Spinal cord (tissue), 10 donors: ENCODE measurements at places on chromosomes 4 and X. TPM values are rescaled to one million over a fixed set of nuclear protein-coding genes. Genes with fewer than 3 reads are reported as not detected.

PAQR3 gene
- total RNA-seq = 16.6 TPM

LRIT3 gene
- 0.30 TPM for total RNA-seq

SORBS2 gene
- total RNA-seq = 71.4 TPM

VEGFD gene
- 3.2 TPM for total RNA-seq

TBC1D9 gene
- 98.1 TPM for total RNA-seq

- no peaks in the 10 kb centered on the region for H3K36me3 ChIP-seq
- H3K4me1 ChIP-seq = no peaks in the 10 kb centered on the region
- DNase-seq = no peak
- H3K27me3 ChIP-seq = no peaks in the 10 kb centered on the region
- no peak overlapping the region for H3K27ac ChIP-seq
These were observed 34.6 kb upstream of the FRAS1 start for GRCh38 chr4:78022517-78022916.

DNA sequence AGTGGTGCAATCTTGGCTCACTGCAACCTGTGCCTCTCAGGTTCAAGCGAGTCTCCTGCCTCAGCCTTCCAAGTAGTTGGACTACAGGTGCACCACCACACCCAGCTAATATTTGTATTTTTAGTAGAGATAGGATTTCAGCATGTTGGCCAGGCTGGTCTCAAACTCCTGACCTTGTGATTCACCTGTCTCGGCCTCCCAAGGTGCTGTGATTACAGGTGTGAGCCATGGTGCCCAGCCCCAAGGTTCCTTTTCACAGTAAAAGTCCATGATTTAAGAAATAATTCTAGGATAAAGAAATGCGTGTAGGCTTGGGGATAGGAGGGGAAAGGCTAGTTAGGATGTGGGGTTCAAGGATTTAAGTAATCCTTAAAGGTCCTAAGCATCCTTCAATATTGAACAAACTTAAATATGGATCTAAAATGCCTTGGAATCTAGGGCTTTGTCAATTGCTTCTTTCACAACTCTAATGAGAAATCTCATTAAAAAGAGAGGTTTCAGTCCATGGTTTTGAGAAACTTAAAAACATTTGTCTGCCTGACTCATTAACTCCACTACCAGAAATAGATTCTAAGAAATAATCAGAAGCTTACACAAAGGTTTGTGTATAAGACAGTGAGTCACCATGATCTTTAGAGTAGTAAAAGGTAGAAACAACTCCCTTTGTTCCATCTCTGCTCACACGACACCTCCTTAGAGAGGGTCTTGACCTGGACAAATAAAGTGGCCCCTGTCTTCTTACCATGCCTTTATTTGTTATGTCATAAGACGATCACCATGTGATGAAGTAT, 203.2 kb downstream of the PTTG2 start:
- no peak for DNase-seq
- H3K27ac ChIP-seq = no peak overlapping the region
- H3K4me1 ChIP-seq = peaks cover 7% of the 10 kb centered on the region
- no peaks in the 10 kb centered on the region for H3K36me3 ChIP-seq

DNA sequence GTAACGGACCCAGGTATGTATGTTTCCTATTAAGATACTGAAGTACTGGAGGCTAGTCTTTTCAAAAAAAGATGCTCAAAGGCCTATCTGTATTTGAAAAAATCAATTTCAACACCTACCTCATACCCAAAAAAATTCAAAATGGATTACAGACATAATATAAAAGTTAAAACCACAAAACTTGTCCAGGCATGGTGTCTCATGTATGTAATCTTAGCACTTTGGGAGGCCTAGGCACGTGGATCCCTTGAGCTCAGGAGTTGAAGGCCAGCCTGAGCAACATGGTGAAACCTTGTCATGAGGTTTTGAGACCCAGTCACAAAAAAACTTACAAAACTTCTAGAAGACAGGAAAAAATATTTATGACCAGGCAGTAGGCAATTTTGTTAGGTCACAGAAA, 16.7 kb downstream of the RBMX start:
- no peaks in the 10 kb centered on the region for H3K4me1 ChIP-seq
- H3K36me3 ChIP-seq = peaks cover 25% of the 10 kb centered on the region
- H3K27ac ChIP-seq = no peak overlapping the region
- H3K4me3 ChIP-seq = no peak overlapping the region
- H3K27me3 ChIP-seq = no peaks in the 10 kb centered on the region

DNA sequence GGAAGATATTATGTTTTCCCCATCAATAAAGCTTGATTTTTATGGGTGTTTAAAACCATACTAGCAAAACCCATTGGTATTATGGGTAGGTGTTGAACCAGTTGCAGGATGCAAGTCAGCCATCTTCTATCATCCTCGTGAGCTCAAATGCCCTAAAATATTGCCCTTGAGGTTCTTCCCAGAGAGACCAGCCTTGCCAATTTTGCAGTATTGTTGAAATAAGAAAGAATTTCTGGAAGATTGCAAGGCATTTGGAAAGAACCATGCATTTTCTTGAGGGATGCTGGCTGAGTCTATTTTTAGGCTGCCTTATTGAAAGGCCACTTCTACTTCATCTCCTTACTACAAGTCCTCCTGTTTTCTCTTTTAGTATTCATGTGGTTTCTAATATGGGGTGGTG, 60.9 kb upstream of the SOD3 start:
- H3K27ac ChIP-seq = no peak overlapping the region
- H3K4me3 ChIP-seq = no peak overlapping the region
- no peak for DNase-seq
- H3K36me3 ChIP-seq = no peaks in the 10 kb centered on the region
- no peaks in the 10 kb centered on the region for H3K27me3 ChIP-seq
- no peaks in the 10 kb centered on the region for H3K4me1 ChIP-seq
